Stimulated activated naive CD4-positive, alpha-beta T cell treated with Interleukin-2 at 50 U/mL for 16 hours (primary cell): ENCODE measurements at places on chromosomes 12 and 14.
A peak's percentile ranks its signal among the peaks of the same experiment; 100 is the strongest.

GRCh38 chr12:88141774-88142609 is at the start of the genes CEP290 and TMTC3:
TSS of gene CEP290 (minus strand) at chr12:88142088. CDS start at chr12:88141307, 781 bp downstream.
TSS of gene TMTC3 (plus strand) at chr12:88142307. CDS start at chr12:88148316, 6,009 bp downstream.
- peak; percentile 95 for DNase-seq

GRCh38 chr14:88316521-88316920 is 6.5 kb downstream of the KCNK10 start:
- DNase-seq, result no peak

DNA sequence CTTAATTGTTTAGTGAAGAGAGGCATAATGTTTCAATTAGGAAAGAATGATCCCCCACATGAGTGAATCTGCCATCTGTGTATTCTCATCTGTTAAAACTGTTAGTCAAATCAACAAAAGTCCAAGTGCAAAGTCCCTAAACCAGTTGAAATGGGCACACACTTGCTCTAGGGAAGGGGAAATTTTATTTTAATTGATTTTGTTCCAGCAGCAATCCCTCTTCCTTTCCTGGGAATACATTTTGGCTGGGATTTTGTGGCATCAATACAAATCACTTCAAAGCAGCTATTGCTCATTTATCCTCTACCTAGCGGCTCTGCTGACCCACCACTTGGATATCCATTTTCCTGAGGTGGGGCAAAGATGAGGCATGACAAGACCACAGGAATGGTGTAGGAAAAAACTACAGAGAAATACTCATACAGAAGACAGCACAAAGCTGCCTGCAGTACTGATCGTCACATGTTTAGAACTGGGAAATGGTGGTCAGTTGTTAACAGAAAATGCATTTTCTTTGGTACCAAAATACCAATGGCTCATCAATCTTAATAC is 9.8 kb upstream of the SSTR1 start:
- DNase-seq, result no peak

- DNase-seq, result no peak
These were observed 24.3 kb downstream of the MOAP1 start for GRCh38 chr14:93160353-93160801.
